ENCODE measurements at places on chromosomes 1 and 21.
A peak's percentile ranks its signal among the peaks of the same experiment; 100 is the strongest.

- DNase-seq: no peak
Observed at GRCh38 chr1:198649968-198650338, 11.1 kb downstream of the PTPRC start.

DNA sequence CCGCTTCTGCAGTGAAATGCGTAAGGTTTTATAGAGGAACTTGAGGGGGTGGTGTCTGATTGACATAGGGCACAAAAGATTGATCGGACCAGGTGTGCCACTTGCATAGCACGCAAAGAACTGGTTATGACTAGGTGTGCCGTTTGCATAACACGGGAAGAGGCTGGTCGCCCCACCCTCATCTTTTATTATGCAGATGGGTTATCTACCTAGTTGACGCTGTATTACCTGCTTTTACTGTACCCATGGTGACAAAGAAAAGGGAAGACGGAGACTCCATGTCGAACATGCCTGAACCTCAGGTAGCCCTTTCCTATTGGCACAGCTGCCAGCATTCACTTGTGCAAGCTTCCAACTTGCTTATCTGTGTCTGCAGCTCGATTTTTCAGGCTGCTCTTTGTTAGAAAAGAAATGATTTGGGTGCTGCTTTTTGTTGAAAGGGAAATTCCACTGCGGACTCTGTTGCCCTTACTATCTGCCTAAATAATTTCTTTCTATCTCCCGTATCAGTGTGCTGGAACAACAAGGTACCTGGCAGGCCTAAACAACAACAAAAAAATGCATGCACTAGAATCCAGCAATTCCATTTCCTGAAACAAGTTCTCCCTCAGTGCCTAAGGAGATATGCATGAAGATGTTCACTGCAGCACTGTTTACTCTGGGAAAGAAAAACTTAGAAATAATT is 194.4 kb upstream of the KAZN start:
- no peak for DNase-seq

- DNase-seq: no peak
Observed at GRCh38 chr1:167404161-167404888, 114.0 kb downstream of the CD247 start.

GRCh38 chr1:228272831-228273571 is 65.2 kb downstream of the OBSCN start:
- DNase-seq: no peak

GRCh38 chr1:114318961-114319360 is 165.3 kb upstream of the SYT6 start:
- no peak for DNase-seq

- DNase-seq: no peak
Observed at GRCh38 chr1:170471398-170472053, 60.4 kb upstream of the GORAB start.

- no peak for DNase-seq
Observed at GRCh38 chr1:174169342-174169741, 10.0 kb downstream of the RABGAP1L start.

- no peak for DNase-seq
Observed at GRCh38 chr21:35812679-35813078, 247.6 kb downstream of the SETD4 start.

DNA sequence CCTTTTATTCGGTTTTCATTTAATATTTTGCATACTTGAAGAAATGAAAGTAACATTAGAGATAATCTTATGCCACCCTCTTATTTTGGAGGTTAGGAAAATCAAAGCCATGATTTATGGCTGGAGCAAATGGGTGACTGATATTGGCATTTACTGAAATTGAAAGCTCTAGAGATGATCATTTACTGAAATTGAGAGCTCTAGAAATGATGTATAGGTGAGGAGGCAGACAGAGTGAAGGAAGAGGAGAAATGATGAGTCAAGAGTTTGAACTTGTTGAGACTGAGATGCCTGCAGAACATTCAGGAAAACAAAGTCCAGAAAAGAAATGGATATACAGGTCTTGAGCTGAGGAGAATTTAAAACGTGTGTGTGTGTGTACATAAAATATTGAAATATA is 217.6 kb downstream of the LTN1 start:
- DNase-seq: no peak

DNA sequence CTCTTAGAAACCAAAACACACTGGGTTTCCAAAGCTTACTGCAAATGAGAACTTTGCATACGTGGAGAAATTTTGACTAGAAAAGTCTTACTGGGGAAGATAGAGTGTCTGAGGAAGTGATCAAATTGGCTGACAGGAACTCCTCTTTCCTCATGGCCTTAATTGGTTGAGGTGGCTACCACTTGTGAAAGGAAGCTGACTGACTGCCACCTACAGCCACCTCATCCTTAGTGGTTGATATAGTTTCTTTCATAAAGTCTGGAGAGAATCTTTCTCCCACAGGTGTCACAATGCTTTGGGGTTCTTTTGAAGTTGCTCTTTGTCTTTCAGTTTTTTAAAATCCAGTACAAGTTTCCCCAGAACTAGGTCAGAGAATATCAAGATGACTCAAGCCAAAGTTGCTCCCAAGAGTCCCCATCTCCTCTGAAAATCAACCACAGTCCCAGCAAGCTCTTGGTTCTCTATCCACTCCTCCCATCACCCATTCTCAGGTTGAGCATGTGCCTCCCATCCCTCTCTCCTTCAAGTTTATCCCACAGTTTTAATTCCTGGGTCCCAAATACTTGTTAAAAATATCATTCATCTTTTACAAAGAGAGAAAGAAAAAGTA is 43.3 kb downstream of the GPR88 start:
- no peak for DNase-seq

- DNase-seq: no peak
Observed at GRCh38 chr1:182383934-182384333, 7.7 kb downstream of the GLUL start.

GRCh38 chr1:245690156-245690690 is 535.4 kb downstream of the KIF26B start:
- no peak for DNase-seq

DNA sequence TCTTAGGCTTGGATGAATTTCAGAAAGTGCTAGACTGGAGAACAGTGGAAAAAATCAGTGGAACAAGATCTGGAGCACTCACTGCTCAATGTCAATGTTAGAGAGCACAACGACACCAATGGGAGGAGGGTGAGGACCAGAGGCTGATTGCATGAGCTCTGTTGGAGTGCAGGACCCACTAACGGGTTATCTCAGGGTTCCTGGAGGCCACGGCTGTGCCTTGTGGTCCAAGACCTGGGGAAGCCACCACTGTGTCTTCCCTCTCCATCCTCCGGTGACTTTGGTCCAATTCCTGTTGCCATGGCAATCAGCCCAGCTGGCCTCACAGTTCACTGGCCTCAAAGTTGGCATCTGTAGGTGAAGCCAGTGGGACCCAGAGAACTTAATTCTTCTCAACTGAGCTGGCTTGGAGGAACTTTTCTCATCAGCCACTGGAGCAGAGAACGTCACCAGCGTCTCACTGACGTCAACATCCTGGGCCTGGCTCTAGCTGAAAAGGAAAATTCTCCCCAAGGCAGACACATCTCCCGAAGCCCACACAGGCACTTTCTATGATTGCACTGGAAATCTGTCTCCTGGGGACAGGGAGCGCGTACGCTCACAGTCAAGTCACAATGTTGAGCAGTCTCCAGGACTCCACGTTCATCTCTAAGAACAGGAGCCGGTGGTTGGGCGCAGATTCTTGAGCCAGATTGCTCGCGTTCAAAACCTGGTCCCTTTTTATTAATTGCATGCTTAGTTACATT is 21.9 kb upstream of the GPR157 start:
- DNase-seq: no peak

- no peak for DNase-seq
Observed at GRCh38 chr1:186442651-186443375, 18.1 kb downstream of the PDC start.

DNA sequence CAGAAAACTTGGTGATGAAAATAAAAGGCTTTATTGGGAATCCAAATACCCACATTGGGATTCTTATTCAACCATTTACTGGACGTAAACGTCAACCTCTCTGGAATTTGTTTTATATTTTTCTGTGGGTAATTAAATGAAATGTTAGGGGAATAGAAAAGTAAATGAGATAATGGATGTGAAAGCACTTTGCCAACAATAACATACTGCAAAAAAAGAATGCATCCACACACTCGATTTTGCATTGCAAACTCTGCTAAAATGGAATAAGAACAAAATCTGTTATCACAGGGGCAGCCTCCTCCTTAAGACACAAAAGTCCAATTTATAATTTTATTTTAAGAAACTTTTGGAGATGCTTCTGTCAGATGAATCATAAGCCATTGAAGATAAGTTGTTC is 88.4 kb downstream of the ERG start:
- DNase-seq: no peak

- DNase-seq: no peak
Observed at GRCh38 chr1:208265525-208265924, 21.3 kb upstream of the PLXNA2 start.

GRCh38 chr1:41442697-41443251 is 41.7 kb downstream of the EDN2 start:
- no peak for DNase-seq

DNA sequence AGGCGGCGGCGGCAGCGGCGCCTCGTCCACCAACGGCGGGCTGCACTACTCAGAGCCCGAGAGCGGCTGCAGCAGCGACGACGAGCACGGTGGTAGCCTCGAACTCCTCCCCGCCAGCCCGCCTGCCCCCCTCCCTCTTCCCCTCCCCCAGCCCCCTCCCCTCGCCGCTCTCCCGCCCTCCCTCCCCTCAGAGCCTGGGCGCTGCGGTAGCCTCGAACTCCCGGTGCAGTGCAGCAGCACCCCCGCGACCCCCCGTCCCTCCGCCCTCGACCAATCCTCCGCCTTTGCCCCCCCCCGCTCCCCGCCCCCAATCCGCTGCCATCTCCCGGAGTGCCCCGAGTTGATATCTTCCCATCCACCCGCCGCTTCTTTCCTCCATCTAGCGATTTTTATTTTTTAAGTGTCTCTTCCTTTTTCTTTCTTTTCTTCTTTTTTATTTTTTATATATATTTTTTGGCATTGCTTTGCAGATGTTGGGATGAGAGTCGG is 516 bp downstream of the RCOR3 start:
- DNase-seq: peak; percentile 41

DNA sequence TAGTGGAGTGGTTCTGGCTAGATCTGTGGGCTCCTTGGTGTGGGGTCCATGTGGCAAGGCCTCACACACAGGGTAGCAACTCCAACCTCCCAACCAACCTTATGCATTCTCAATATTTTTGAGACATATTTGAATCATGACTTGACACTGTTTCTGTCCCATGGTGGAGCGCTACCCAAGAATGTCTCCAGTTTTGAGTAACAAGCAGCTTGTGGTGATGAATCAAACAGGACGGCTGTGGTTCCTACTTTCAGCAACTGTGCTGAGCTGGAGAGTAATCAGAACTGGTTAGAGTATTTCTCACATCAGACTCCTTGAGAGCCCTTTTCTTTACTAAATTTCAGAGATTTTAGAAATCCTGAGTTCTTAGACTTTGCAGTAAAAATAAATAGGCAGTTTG is 3.1 kb downstream of the LCE3D start:
- DNase-seq: no peak

- no peak for DNase-seq
Observed at GRCh38 chr21:28235169-28235895, 757.3 kb downstream of the LTN1 start.

GRCh38 chr1:52153898-52154297 is 12.0 kb downstream of the ZFYVE9 start:
- DNase-seq: no peak

GRCh38 chr1:64864018-64864940 is 102.1 kb downstream of the JAK1 start:
- no peak for DNase-seq

All from stimulated activated CD4-positive, alpha-beta T cell treated with anti-CD3 and anti-CD28 coated beads, Interleukin-15, amount 100 ng/mL, for 1 hour (primary cell).